ENCODE measurements at places on chromosomes 1 and 21. TPM values are rescaled to one million over a fixed set of nuclear protein-coding genes. Genes with fewer than 3 reads are reported as not detected.

- DNase-seq: no peak
These were observed 633.2 kb upstream of the NEGR1 start for GRCh38 chr1:72915581-72915980.

- DNase-seq: no peak
These were observed 38.6 kb downstream of the C8B start for GRCh38 chr1:56927171-56927570.

The PTGFR gene
- total RNA-seq: 9.5 TPM

- DNase-seq: no peak
These were observed 54.2 kb downstream of the WDR64 start for GRCh38 chr1:241706257-241706656.

DNA sequence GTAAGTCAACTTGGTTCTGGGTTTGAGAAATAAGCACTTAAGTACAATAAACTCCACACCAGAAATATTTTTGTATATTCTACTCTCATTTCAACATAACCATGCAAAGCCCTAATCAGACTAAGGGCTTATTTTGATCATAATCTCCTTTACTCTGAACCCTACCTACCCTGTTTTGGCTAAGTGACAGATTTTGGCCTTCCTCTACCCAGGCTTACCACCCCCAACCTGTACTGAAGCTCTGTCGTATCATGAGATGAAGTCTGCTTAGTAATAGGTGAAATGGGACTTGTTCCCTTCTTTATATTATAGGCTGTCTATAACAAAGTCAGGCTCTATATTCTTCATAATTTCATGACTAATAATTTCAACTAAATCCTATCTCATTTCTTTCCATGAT, 135.5 kb downstream of the RERE start:
- DNase-seq: no peak

DNA sequence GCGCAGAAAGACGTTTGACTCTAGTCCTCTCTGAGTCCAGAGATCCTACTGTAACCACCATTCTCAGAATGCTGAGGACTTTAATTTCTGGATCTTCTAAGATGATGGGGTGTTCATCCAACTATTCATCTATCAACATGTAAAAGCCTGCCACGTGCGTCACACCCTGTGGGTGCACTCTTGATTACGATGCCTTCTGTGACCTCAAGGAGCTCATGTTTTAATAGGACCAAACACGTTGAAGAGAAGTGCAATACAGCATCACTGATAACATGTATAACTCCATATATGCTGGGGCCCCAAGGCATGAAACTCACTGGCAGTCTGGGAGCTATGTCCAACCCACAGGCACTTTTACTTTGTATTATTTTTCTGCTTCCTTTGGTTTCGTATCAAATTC, 19.0 kb downstream of the KIAA0040 start:
- DNase-seq: no peak

The PCSK9 gene
- not detected for total RNA-seq

DNA sequence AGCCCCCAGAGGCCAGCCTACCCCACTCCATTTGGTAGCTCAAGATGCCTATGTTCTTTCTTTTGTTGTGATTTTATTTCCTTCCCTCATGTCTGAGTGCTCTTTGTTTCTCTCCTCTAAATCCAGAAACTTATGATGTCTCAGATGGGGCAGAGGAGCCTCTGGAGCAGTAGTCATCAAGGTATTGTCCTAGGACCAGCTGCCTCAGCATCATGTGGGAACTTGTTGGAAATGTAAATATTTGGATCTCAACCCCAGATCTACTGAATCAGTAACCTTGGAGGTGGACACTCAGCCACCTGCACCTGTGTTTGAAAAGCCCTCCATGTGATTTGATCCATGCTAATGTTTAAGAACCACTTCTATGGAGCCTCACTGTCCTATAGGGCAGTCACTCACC, 593.1 kb upstream of the PLXNA2 start:
- DNase-seq: no peak

DNA sequence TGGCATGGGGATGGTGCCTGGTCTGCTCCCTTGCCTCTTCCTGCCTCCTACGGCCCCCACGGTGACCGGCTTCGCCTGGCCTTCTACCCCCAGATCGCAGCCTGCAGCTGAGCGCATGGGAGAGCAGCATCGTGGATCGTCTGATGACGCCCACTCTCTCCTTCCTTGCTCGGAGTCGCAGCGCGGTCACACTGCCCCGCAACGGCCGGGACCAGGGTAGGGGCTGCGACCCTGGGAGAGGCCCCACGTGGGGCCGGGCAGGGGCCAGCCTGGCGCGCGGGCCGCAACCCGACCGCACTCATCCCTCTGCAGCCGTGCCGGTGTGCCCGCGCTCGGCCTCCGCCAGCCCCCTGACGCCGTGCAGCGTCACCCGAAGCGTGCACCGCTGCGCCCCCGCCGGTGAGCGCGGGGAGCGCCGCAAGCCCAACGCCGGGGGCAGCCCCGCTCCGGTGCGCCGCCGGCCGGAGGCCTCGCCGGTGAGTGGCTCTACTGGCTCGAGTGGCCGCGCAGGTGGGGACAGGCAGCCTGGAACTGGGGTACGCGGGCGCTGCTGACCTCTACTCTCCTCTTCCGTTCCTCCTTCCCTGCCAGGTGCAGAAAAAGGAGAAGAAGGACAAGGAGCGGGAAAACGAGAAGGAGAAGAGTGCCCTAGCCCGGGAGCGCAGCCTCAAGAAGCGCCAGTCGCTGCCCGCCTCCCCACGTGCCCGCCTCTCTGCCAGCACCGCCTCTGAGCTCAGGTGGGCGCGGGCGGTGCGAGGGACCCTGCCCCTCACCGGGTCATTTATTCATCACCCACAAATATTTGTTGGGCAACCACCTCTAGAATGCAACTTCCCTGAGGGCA, 20.4 kb downstream of the MAP7D1 start:
- DNase-seq: no peak

DNA sequence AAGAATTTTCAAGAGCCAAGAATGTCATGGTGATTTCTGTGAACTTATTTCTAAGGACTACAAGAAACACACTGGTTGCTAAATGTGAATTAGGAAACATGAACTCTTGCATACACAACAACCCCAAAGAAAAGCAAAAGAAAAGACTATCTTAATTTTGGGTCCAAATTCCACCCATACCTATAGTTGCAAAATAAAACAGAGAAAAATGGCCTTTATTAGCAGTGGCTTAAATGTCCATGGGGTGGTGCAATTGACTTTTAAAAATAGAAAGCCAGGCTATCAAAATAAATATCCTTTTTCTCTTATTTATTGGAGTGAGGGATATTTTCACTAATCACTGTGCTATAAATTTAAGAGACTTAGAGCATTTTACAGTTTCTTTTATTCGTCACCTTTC, 80.9 kb upstream of the DPYD start:
- no peak for DNase-seq

DNA sequence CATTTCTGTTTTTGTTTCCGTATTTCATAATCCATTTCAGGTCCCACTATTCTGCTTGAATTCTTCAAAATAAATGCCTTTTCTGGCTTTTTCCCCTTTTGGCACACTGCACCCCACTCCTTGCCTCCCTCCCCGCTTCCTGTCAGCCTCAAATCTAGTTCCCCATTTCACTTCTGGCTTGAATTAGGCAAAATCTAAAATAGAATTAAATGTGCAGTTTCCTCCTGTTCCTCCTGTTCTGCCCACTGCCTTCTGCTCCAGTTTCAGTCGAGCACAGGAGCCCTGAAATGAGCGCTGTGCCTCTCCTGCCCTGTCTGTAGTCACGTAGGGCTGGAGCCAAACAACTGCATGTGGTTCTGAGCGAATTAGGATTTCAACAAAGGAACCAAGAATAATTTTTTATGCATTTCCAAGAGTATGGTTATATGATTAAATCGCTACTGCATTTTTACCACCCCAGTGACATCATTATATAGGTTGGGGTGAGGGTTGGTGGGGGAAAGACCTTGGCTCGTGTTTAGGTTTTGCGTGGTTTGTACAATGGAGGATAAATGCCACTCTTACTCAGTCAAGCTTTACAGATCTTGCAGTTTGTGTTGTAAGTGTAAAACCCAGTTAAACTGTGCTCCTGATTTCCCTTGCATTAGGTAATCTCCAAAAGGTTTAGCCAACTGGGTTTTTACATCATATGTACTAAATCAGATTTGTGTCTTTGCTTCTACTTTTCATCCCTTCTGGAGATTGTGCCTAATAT, 114.9 kb downstream of the VPS13D start:
- DNase-seq: no peak

The MYBPH gene
- total RNA-seq: not detected

DNA sequence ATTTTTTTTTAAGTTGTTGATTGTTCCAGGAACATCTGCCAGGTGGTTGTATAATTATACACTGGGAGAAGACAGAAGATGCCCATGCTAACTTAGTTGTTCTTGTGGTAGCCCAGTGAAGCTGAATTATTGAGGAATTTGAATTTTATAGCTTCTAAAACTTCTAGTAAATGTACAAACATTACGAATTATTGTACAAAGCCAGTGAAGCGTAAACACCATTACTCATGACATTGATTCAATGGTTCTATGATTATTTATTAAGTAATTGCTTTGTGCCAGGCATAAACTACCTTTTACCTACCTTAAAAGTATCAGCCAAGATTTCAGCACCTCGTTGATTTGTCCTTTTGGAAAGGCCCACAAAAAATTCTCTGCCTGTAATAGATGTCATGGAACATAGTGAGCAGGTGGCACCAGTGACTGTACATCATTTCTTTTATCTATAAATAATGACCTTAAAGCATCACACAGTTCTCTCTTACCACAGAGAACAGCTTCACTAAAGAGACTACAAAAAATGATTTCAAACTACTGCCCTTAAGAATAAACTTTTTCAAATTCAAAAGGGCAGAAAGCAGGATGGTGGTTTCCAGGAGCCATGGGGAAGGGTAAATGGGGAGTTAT, 74.9 kb upstream of the BCL10 start:
- DNase-seq: no peak

- peak; percentile 84 for DNase-seq
These were observed 77.1 kb downstream of the ITPKB start for GRCh38 chr1:226661965-226662364.

GRCh38 chr1:87328272-87329050, at the start of gene LMO4:
LMO4 (plus strand) TSS chr1:87328880; CDS start chr1:87332016, 3,136 bp downstream.
- peak; percentile 98 for DNase-seq

DNA sequence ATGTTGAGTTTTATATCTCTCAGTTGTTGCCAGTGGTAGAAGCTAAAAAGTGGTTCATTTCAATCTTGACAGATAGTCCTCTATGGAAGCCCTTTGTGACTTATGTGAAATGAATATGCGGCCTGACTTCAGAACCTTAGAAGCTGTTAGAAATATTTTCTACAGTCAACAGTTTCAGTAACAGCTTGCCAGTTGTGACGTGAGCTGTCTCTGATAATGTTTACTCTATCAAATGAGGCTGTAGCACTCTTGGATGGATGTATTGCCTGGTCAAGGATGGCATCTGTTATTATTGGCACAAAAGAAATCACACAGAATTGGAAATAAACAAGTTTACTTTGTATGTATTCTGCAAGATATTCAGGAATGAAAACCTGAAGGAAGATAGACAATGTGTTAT, 31.9 kb downstream of the SNX7 start:
- no peak for DNase-seq

- no peak for DNase-seq
These were observed 209.9 kb downstream of the GRIK3 start for GRCh38 chr1:36824390-36824861.

DNA sequence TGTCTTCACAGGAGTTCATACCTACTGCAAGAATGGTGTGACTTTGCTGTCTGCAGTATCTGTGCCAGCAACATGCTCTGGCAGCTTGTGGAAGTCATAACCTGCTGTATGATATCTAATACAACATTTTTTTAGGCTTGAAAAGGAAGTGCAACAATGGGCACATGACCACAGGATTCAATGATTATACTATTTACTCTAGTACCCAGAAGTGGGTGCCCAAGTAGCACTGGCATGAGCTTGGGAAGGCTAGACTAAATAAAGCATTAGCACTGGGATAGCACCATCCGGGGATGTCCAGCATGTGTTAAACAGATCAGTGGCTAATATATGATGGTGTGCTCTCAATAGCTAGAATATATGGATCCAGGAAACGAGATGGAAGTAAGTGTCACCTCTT, 98.6 kb upstream of the PDE4B start:
- DNase-seq: no peak

The DTL gene
- 0.74 TPM for total RNA-seq

The OR14K1 gene
- total RNA-seq: not detected

The NHLH1 gene
- total RNA-seq: 0.14 TPM

The OLIG1 gene
- total RNA-seq: not detected

The WNT2B gene
- 3.2 TPM for total RNA-seq

DNA sequence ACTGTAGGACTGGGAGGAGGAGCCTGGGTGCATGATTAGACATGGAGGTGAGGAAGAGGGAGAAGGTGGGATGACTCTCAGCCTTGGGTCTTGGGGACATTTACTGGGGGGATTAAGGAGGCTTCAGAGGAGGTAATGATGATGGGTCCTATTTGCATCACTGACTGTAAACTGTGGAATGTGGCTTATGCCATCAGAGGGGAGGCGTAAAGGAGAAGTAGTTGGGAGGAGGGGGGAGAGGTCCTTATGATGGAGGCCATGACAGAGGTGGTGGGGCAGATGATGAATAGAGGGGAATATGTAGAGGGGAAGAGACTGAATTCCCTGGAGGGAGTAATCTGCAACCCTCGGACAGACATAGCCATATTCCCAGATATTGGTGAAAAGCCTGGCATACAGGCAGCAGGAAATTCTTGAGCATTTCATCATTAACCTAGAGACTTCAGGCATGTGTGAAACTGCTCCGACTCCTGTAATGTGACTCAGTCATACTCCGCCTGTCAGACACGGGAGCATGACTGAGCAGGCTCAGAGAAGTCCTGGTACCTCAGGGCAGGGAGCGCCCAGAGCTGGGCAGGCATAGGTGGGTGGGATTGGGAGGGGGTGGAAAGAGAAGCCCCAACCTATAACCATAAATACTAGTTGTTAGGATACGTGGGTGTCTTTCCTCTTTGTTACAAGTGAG, 8.0 kb upstream of the LCE5A start:
- DNase-seq: no peak

The CITED4 gene
- 9.5 TPM for total RNA-seq

- no peak for DNase-seq
These were observed 16.7 kb upstream of the ERICH3 start for GRCh38 chr1:74690364-74690696.

DNA sequence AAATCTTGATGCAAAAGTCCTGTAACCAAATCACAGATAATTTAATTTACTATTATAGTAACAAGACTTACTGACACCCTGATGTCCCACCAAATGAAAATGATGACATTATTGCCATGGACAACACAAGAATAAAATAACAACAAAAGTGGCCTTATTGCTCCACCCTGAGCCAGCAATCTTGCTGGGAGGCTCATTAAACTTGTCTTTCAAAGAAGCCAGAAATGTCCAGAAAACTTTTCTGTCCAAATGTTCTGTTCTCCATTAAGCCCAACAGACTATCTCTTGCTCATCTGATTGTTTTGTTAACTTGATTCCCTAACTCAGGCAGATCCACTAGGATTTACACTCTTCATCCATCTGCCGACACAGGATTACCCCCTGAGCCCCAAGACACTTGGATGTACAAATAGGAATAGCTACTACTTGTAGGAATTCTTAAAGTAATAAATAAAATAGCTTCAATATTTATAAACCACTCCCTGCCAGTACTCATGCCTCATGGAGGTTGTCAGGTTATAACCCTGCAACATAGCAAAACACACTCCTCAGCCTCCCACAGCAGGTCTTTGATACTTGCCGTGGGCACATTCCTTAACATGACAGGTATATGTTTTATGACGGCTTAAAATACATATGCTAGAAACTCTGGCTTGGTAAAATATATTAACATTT, 84.9 kb downstream of the PTPN14 start:
- DNase-seq: no peak

The TMCO4 gene
- total RNA-seq: 13.2 TPM

All from posterior vena cava (tissue), 2 donors.